Stimulated activated CD4-positive, alpha-beta T cell treated with anti-CD3 and anti-CD28 coated beads, Interleukin-1b, Interleukin-23, amount 100 ng/mL, for 1 hour (primary cell): ENCODE measurements at places on chromosomes 12 and 14.

DNA sequence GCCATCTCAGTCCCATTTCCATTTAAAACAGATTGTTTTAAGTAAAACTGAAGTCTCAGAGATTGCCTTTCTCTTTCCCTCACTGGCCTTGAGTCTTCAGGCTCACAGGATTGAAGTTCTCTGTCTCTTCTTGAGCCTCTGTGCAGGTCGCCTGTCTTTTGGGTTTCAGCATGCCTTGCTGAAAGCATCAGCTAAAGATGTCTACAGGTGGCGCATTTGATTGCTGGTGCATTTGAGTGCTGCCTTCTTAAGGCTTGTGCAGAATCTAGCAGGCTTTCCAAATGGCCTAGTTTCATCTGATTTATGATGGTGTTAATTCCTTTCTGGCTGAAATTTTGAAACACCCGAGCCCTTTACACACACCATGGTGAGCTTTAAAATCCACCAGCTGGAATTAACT lies 1062.2 kb upstream of the FBXO33 start:
- DNase-seq: no peak

DNA sequence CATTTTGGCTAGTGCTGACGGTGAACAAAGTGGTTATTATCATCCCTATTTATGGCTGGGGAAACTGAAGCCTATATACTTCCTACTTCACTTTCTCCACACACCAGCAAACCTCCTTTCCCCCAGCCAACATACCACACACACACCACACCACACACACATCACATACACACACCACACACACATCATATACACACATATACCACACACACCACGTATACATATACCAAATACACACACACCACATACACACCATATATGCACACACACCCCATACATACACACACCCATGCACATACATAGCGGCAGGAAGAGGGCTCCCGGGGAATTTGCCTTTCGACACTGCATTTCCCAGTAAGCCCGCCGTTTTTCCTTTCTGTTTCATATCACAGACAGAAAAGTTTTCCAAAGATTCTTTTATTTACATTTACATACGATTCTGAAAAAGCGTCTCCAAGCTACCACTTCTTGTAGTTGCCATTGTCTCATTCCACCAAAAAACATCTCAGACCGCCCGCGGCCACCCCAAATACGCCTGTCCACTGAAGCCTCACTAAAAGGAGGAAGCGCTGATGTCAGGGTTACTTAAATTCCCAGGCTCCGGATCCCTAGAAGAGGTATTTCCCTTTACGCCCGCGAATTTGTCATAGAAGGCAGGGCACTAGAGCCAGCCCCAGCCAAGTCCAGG lies 823 bp upstream of the RAB5B start:
- DNase-seq: no peak

DNA sequence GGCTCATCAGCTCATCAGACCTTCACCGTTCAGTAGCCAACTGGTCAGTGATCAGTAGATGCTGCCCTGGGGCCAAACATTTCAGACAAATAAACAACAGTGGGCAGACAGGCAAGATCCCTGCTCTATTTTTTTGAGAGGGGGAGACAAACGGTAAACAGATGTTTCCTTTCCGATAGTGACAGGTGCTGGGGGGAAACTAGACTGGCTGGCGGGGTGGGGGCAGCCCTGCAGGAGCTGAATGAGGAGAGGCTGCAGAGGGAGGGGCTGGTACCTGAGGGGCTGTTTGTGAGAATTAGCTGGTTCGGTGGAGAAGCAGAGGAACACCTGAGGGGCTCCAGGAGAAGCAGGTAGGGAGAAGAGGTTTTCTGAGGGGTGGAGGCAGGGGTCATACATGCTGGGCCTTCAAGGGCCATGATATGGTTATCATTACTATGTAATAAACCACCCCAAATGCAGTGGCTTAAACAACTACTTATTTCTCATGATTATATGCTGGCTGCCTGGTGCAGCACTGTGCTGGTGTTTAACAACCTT lies 8.2 kb upstream of the GOLGA3 start:
- DNase-seq: no peak

DNA sequence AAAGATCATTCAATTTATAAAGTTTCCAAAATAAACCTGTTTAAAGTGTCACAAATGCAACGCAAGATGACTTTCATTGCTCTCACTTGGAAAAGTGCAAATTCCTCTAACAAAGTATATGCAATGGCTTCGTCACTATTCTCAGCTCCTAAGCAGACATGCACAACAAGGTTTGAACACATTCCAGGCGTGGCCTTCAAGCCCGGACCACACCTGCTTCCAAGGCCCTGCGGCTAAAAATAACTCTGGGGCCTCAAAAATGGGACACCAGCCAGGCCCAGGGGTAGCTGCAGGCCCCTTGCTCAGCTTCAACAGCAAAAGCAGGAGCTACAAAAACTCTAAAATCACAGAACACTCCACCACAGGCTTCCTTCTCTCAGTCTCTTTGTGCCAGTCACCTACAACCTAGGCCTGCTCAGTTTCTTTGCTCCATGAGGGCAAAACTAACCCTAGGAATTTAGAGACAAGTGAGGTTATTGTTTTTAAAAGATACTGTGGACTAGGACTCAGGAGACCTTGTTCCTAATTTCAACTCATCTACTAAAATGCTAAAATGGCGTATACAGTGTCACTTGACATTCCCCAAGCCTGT lies 29.3 kb downstream of the DUSP16 start:
- no peak for DNase-seq

DNA sequence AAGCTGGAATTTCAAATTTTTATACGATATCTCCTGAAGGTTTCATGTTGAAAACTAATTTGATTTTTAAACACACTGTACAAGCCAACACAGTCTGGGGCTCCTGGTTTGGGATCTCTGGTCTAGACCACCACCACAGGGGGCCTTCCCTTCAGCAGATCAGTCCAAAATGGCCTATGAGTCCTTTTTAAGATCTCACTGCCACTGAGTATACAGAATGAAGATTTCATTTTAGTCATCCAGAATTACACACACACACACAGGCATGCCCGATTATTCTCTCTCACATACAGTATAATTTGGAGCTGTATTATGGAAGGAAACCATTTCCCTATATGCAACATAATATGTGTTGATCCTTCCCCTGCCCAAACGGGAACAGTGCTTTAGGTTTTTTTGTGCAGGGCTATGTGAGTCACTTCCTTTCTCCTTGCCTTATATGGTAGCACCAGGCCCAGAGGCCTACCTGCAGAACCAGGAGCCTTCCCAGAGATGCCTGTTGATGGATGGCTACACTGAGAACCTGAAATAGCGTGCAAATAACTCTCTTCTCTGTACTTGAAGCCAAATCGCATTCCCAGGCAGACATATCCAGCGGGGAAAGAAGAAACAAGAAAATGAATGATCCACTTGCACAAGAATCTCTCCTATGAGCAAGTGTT lies 28.1 kb upstream of the WNK1 start:
- DNase-seq: no peak
